ENCODE measurements at places on chromosomes 3 and 15.
A peak's percentile ranks its signal among the peaks of the same experiment; 100 is the strongest.

GRCh38 chr3:28791713-28792255, 443.2 kb upstream of the AZI2 start:
- no peak for DNase-seq

DNA sequence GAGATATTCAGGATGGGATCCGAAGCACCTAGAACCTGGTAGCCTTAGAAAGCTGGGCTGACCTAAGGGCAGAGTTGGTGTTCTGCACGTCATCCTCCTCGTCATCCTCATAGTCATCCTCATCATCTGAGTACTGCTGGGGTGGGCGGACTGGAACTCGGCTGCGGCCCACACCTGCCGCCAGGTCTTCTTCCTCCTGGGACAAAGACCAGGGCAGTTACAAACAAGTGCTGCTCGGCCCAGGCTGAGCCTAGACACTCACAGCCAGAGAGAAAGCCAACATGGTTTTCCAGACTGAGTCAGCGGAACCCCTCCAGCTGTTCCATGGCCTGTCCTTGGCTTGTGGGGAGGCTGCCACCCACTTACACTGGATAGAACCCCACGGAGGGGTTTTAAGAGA, 40.5 kb downstream of the SEMA3G start:
- no peak for DNase-seq

- DNase-seq: no peak
Measured at GRCh38 chr15:88649753-88650551, 11.1 kb downstream of the ISG20 start.

DNA sequence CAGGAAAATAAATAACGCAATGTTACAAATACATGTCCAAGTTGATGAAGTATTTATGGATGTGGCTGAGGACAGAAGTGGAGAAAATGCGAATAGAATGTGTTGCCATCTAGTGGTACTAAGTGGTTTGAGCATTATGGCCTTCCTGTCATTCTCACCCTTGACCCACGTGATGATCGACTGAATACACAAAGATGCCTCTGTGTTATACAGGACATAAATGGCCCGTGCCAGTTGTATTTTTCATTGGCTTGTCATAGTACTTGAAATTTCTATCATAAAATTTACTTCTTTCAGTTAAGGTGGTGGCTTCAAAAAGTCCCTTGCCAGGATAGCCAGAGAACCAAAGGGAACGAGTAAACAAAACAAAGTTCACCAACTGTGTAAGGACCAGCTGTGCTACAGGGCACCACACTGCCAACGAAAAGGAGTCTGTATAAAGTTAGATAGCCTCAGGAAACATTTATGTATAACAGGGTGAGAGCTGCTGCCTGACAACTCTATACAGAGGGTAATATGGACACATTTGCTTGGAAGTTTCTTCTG, 103.7 kb downstream of the MYH15 start:
- peak; percentile 73 for DNase-seq
